ENCODE measurements at places on chromosomes 7 and 10.

DNA sequence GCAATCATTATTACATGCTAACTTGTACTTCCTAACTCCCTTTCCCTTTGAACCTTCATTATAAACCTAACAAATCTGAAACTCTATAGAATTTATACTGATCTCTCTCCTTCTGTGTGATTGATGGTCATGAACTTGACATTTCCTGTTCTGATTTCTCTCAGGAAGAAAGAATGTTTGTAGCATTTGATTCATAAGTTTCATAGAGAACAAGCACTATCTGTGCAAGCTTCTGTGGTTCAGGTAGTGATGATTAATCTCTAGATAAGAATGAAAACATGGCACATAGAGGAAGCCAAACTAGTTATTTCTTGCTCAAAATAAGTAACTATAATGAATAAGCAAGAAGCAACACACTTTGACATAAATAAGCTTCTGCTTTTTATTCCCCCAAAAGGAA lies 34.2 kb downstream of the TFPI2 start:
- DNase-seq, result no peak

GRCh38 chr7:5582532-5582935 lies 158.9 kb upstream of the TNRC18 start:
- no peak for DNase-seq

GRCh38 chr10:61486738-61487396 lies 33.7 kb upstream of the TMEM26 start:
- no peak for DNase-seq

- no peak for DNase-seq
Measured at GRCh38 chr10:78712147-78712546, 356.6 kb upstream of the ZMIZ1 start.

GRCh38 chr10:112649006-112649821 lies 202.2 kb downstream of the VTI1A start:
- no peak for DNase-seq

DNA sequence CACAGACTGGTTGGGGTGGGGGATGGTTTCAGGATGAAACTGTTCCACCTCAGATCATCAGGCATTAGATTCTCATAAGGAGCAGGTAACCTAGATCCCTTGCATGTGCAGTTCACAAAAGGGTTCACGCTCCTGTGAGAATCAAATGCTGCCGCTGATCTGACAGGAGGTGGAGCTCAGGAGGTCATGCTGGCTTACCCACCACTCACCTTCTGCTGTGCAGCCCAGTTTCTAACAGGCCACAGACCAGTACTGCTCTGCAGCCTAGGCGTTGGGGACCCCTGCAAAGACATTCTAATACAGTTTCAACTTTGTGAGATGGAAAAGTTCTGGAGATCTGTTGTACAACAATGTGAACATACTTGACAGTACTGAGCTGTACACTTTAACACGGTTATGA lies 39.9 kb downstream of the STRA8 start:
- DNase-seq, result no peak

- DNase-seq, result no peak
Measured at GRCh38 chr10:71059943-71060342, 152.4 kb upstream of the UNC5B start.

- no peak for DNase-seq
Measured at GRCh38 chr7:46993396-46993795, 588.5 kb downstream of the TNS3 start.

- DNase-seq, result no peak
Measured at GRCh38 chr7:47503281-47503680, 78.6 kb downstream of the TNS3 start.

DNA sequence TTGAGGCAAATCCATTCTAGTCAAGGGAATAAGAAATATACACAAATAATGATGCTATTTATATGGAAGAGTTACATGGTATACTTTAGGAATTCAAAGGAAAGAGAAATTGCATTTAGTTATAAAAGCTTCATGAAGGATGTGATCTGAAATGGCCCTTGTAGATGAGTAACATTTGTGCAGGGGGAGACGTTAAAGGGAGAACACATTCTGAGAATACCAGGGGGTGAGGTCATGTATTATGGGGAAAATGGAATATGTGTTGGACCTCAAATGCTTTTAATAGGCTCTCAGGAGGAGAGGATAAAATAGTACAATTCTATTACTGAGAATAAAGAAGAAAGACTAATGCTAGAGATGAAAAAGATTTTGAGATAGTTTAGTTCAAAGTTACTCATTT lies 122.5 kb upstream of the NOBOX start:
- no peak for DNase-seq

GRCh38 chr10:1594372-1595241 lies 142.7 kb downstream of the ADARB2 start:
- DNase-seq, result no peak

DNA sequence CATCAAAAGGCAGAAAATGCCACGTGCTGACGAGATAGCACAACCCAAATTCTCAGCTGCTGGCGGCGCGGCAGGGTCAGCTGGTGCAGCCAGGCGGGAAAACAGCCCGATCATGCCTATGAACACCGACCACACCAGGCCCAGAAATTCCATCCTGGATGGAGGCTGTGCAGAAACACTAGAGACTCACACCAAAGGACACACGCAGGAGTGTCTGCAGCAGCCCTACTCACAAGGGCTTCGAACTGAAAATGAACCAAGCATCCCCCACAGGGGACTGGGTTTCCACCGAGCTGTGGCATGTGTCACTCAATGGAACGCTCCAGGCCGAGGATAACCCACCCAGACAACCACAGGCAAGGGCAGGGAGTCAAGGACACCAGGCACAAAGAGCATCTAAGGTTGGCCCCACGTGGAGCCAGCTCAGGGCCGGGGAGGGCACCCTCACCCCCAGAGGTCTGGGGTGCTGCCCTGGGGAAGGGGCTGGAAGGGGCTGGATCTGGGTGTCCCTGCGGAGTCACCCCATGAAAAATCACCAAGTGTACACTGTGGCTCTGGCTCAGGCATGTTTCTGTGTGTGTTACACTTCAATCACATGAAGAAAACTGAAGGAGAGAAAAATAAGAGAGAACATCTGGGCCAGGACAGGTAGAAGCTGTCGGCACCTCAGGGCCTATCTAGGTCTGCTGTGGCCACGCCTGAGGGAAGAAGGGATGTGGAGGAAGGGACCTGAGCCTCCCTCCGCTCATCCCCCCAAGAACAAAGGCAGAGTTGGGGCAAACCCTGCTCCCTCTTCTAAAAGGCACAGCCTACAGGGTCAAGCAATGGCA lies 33.0 kb downstream of the RASGEF1A start:
- DNase-seq, result peak; percentile 6

GRCh38 chr10:34295142-34295548 lies 520.0 kb downstream of the PARD3 start:
- no peak for DNase-seq

DNA sequence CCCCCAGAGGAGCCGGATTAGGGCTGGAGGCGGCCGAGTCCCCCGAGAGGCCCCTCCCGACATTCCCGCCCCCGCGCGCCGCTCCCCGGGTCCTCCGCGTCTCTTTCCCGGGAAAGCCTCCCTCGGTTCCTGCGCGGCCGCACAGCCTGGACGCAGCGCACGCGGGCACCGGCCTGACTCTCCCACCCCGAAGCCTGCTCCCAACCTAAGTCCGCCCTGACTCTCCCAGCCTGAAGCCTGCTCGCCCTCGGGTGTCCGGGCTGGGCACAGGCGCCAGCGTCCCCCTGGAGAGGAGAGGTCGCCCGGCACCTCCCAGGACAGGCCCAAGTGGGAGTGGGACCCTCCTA lies 441 bp upstream of the VENTX start:
- no peak for DNase-seq

- DNase-seq, result no peak
Measured at GRCh38 chr10:83332690-83333089, 806.6 kb upstream of the GHITM start.

DNA sequence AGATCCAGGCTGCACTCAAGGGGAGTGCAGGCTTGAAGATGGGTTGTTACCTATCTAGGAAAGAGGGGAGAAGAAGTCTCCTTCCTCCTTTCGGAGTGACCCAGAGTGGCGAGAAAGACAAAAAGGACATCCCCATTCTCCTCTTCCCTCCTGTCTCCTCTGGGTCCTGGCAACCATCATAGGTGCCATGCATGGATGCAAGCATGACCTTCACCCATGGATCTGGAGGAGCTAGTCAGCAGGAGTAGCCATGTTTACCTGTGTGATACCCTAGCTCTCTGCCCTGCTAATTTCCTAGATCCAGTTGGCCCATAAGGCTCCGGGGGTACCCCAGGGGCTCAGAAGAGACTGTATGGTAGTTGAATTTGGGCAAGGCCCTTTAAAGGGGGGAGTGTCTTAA lies 17.2 kb upstream of the CROT start:
- DNase-seq, result no peak

GRCh38 chr10:91944880-91945630 lies 21.5 kb downstream of the BTAF1 start:
- DNase-seq, result peak; percentile 45

DNA sequence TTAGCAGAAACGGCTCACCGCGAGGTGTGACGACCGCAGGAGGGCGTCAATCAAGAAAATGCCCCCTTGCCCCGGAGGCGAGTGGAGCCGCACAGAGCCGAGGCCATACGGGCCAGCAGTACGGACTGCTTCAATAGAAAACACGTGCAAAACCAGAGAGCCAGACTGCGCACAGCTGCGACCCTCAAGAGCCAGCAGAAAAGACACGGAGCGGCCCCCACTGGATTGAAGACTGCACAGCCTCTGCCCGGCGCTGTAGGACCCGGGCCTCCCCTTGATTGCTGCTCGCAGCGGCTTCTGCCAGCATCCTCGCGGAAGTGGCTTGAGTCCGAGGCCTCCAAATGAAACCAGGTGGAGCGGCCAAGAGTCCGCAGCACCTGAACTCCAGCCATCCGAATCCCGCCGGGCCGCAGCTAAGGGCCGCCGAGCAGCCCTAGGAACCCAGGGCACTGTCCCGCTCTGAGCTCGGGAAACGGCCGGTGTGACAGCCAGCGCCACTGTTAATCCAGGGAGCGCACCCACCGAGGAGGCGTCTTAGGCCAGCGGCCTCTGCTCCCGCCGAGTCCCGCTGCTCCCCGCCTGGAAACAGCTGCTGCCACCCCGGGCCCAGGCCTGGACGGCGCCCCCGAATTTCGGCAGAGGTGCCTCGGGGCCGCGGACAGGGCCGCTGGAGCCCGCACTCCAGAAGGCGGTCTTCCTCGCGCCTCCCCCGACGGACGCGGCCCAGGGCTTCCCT lies 660 bp upstream of the HHEX start:
- no peak for DNase-seq

- no peak for DNase-seq
Measured at GRCh38 chr7:75888464-75889222, 9.8 kb downstream of the RHBDD2 start.

DNA sequence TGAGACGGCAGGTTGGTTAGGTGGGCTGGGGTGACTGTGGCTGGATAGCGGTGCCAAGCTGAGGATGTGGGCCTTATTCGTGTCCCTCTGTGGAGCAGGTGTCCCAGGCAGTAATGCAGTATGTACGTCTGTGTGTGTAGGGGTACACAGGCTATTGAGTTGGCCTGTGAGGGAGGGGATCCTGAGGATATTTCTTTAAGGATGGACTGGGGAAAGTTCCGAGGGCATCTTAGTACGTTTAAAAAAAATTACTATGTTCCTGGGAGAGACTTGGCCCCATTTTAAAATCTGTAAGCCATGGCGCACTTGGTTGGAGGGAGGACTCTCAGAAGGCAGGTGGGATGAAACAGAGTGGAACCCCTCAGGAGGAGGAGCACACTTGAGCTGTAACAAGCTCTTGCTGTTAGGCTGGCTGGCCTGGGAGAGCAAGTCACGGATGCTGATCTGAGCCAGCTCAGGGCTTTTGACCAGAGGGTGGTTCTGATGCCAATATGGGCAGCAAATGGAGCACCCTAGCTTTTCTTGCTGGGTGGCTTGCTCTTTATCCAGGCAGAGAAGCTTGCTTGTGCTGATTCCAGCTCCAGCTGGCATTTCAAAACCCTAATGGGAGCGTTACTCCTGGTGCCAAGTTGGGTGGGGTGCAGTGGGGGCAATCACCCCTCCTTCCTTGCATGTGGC lies 765 bp downstream of the WBP1L start:
- no peak for DNase-seq

- no peak for DNase-seq
Measured at GRCh38 chr7:27062946-27063345, 32.9 kb downstream of the HOXA1 start.

DNA sequence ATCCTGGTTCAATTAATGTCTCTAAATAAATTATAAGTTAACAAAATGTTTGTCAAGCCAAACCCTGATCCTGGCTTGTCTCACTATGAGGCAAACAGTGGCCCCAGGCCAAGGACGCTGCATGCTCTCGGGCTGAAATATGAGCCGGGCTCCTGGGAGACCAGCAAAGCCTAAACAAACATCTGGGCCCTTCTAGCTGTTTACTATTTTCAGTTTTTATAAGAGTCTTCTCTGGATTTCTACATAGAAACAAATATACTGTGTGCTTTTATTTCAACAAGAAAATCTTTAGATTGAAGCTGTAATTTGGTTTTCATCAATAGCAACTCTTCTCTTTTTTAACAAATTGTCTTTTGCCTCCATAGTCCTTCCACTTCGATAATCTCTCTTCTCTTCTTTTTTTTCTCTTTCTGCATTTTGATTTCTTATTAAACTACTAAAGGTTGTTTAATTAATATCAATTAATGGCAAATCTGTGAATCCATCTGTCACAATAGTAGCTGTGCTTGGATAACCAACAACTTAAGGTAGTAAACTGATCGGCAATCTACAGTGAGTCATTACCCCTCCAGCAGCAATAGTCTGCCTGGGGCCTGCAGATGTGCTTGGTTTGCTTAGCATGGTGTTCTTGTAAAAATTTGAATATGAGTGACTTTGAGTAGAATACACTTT lies 83.3 kb upstream of the DNAJC1 start:
- DNase-seq, result no peak

DNA sequence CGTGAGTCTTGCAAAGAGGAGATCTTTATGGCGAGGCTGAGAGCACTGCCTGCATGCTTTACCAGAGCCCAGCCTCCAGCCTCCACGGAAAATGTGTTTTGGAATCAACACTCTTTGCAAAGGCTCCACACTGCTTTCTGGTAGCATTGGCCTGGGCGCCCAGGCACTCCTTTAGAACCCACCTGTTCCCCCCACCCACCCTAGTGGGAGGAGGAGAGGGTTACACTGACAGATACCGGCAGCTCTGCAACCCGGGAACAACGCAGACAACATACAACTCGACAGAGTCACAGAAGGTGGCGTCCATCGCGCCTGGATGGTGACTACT lies 5.5 kb upstream of the MNX1 start:
- no peak for DNase-seq

All from stimulated activated naive CD8-positive, alpha-beta T cell treated with anti-CD3 and anti-CD28 coated beads, Interleukin-15, amount 100 ng/mL, for 72 hours (primary cell).